ENCODE measurements at places on chromosomes 5 and 9.

- no peak for DNase-seq
Measured at GRCh38 chr5:113527746-113528145, 14.3 kb downstream of the YTHDC2 start.

GRCh38 chr5:111107371-111107770 is 15.2 kb downstream of the WDR36 start:
- DNase-seq = no peak

GRCh38 chr5:38451074-38451725 is 105.2 kb downstream of the LIFR start:
- DNase-seq = no peak

DNA sequence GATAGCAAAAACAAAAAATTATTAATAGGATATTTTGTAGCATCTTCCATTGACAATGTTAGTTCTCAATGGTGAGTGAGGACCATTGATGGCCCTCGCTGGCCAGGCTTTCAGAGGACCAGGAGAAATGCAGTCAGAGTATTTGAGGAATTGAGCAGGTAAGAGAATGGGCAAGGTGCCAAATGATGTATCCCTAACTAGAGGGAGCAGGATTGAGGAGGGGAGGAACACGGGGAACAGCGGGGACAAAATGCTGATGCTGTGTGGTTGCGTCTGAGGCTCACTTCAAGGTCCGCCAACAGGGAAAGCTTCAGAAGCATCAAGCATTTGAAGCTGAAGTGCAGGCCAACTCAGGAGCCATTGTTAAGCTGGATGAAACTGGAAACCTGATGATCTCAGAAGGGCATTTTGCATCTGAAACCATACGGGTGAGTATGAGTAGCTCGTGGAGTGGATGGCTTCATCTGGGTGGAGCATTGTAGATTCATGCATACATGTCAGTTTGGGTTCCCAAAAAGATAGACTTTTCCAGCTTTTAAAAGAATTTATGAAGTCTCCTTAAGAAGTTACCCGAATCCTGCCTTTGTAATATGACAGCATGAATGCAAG is 16.2 kb downstream of the SPTAN1 start:
- no peak for DNase-seq

DNA sequence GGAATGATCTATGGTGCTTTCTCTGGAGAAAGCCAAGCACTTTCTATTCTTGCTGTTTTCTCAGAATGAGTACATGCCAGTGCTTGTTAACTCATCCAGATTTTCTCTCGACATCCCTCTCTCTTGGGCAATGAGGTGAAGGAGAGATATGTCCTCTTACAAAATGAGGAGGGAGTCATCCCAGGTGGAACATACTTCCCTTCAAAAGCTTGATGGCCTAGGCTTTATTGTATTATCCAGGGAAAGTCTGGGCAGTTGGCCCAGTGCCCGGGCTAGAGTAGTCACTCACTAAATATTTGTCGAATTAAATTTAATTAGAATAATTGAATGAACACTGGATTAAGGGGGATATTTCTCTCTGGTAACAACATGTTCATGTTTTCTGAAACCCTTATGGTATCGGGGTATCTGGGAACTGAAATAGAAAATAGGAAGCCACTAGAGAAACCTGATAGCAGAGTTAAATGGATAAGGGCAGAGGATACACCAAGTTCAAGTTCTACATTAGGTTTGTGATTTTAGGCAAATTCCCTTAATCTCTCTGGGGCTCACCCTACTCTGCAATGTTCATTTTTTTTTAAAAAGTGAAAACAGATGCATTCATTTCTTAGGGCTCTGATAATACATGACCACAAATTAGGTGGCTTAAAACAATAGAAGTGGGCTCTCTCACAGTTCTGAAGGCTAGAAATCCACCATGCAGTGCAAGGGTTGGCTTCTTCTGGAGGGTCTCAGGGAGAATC is 99.6 kb downstream of the LIFR start:
- no peak for DNase-seq

All from activated naive CD4-positive, alpha-beta T cell treated with Interleukin-2 at 50 U/mL for 16 hours (primary cell).